ENCODE measurements at places on chromosomes 2 and 18.

DNA sequence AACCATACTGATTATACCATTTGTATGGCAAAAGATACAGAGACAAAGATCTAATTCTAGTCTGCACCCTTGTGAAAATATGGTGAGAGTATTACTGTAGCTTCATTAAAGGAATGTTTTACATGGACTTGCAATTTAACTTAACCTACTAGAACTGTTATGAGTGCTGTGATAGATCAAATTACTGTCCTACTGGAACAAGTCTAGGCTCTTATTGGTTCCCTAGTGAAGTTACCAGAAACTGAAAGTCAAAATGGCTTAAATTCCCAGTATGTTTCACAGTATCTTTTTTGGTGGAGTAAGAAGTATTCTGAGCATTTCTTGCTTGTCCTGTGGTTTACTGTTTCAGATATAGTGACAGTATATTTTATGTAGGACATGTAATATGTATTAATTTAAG, 3.8 kb upstream of the TBR1 start:
- no peak for DNase-seq

DNA sequence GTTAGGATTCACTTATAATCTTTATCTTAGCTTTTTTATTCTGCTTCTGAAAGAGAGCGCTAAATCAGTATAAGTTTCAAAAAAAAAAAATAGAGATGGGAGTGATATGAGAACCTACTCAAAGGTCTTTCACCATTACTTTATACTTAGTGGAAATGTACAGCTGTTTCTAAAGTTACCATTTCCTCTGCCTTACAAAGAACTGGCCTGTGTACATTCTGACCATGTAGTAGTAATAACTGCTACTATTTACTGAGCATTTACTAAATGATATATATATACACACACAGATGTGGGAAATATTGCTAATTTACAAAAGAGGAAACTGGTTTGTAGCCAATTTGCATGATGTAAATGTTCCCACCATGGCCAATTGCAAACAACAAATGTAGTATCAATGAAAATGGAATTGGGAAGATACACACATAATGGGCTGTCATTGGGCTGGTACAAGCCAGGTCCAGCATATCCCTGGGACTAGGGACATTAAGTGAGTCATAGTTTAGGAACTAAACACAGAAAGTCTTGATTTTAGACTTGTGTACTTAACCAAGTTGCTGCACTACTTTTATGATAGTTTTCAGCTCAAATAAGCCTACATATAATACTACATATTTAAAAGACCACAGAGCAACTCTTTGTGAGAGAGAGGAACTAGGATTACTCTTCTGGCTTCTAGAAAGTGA, 67.1 kb downstream of the DYNC1I2 start:
- DNase-seq, result no peak

- no peak for DNase-seq
These were observed 160.2 kb downstream of the ATP9B start for GRCh38 chr18:79229431-79229830.

DNA sequence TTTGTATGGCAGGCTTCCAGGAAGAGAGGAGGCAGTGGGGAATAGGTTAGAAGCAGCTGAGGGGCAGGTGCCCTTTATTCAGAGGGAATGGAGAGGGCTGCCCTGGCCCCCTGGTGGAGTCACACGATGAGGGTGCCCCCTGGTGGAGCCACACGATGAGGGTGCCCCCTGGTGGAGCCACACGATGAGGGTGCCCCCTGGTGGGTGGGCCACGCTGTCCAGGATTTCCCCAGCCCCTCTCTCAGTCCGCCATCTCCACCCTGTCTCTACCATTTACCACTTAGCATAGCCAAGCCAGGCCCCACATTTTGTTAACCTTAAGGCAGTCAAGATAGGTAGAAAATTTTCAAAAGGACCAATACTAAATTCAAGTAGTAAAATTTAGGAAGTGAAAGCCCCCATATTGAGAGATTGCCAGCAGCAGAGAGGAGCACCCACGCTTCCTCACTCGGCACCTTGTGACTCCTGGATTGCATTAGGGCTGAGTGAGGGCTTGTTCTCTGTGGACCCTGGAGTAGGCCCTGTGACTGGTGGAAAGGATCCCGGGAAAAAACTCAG, 10.4 kb upstream of the FAM228A start:
- no peak for DNase-seq

GRCh38 chr2:38010995-38011394, 65.0 kb downstream of the CYP1B1 start:
- DNase-seq, result no peak

DNA sequence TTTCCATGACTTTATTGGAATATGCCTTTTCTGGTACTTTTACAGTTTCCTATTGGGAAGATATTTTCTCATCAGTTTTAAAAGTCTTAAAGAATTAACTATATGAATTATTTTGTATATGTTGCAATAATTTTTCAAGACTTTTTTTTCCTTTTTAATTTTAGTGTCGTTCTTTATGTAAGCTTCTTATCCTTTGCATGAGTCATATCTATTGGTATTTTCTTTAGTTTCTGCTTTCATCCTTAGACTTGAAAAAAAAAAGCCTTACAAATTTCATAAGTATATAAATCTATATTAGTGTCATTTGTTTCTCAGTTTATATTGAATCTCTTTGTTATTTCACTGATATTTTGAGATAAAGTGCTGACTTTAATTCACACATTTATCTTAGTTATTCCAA, 94.9 kb downstream of the DSEL start:
- DNase-seq, result no peak

DNA sequence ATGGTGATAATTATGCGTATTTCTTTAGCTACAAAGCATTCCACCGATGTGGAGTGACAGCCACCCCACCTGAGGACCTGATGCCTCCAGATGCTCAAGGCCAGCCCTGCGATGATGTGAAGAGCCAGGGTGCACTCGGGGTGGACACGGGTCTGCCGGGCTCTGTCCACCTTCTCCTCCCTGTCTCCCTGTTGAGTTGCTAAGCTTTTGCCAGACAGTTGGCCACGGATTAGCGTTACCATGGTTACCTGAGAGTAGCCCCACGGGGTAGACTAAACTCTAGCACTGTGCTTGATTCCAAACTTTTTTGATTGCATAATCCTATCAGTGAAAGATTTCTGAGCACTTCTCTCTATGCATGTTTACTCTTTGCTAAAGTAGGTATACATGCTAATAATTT, 86.2 kb downstream of the SMIM21 start:
- no peak for DNase-seq

DNA sequence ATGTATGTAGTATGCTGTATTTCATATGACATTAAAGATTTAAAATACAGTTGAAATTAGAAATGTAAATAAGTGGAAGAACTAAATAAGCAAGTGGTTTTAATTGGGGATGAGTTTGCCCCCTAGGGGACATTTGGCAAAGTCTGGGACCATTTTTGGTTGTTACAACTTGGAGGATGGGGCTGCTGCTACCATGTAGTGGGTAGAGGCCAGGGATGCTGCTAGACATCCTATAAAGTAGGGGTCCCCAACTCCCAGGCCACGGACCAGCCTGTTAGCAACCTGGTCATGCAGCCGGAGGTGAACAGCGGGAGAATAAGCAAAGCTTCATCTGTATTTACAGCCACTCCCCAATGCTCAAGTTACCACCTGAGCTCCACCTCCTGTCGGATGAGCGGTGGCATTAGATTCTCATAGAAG, 27.9 kb upstream of the ASNSD1 start:
- DNase-seq, result no peak

- no peak for DNase-seq
These were observed 45.8 kb downstream of the LDLRAD4 start for GRCh38 chr18:13264091-13265007.

DNA sequence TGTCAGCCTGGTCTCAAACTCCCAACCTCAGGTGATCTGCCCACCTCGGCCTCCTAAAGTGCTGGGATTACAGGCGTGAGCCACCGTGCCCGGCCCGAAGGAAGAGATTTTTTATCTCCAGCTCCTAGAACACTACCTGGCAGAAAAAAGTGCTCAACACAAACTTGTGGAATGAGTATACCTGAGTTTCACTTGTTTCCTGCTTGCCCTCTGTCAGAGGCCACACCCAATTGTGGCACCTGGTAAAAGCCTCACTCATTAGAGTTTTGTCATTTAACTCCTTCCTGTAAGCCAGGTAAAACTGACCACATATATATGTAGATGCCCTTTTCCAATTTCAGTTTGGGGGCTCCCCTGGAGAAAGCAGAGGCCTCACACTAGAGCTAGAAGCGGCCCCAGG, 42.2 kb upstream of the RTN4 start:
- no peak for DNase-seq
